ENCODE measurements at places on chromosomes 6 and 20. TPM values are rescaled to one million over a fixed set of nuclear protein-coding genes. Genes with fewer than 3 reads are reported as not detected.
A peak's percentile ranks its signal among the peaks of the same experiment; 100 is the strongest.

ERVFRD-1 gene
- total RNA-seq, result 0.09 TPM

COX4I2 gene
- 18.8 TPM for total RNA-seq

GATA5 gene
- 15.2 TPM for total RNA-seq

RFX6 gene
- not detected for total RNA-seq

ZSCAN23 gene
- 17.2 TPM for total RNA-seq

ZBTB46 gene
- 15.3 TPM for total RNA-seq

DEFB124 gene
- total RNA-seq, result not detected

CYP24A1 gene
- total RNA-seq, result 0.68 TPM

NKAIN2 gene
- total RNA-seq, result 4.4 TPM

PSMB9 gene
- 14.4 TPM for total RNA-seq

BICRAL gene
- 14.6 TPM for total RNA-seq

DNA sequence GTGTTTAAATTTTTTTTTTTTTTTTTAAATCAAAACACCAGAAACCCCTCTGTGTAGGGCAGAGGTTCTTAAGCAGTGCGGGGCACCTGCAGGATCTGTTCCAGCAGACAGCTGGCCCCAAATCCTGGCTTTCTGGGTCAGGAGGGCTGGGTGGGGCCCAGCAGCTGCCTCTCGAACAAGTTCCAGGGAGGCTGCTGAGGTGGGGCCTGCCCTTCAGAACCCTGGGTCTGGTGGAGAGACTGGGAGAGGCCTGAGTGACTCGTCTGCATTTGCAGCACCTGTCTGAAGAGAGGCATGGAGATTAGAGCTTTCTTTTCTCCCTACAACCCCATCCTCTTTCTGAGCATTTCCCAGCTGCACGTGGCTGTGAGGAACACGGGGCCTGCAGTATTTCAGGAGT lies 8.4 kb downstream of the PSMG4 start:
- no peak for DNase-seq

DNA sequence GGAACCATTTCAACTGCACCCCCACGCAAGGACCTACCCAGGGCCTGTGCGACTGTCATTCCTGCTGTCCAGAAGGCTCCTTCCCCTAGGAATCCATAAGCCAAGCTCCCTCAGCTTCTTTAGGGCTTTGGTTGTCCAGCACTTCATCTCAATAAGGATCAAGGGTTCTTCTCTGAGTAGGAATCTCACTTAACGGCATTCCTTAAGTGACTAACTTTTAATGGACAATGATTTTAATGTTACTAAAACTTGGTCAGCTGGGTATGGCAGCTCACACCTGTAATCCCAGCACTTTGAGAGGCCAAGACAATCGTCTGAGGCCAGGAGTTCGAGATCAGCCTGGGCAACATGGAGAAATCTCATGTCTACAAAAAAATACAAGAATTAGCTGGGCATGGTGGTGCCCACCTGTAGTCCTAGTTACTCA lies 13.4 kb downstream of the UBE2V1 start:
- DNase-seq, result no peak

DNA sequence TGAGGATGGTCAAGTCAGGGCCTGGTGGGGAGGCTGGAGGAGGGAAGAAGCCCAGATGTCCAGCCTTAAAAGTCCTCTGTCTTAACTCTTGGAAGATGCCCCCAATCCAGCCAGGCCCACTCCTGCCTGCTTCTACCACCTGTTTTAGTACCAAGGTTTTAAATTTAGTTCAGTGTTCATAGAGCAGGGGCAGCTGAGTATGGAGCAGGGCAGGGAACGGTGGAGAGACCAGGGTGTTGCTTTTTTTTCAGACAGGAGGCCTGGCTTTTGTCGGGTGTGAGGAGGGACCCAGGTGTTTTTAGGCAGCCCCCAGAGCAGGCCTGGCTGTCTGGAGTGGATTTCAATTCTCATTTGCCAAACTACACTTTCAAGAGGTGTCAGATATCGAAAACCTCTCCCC lies 278.8 kb downstream of the CDC5L start:
- DNase-seq, result no peak

DNA sequence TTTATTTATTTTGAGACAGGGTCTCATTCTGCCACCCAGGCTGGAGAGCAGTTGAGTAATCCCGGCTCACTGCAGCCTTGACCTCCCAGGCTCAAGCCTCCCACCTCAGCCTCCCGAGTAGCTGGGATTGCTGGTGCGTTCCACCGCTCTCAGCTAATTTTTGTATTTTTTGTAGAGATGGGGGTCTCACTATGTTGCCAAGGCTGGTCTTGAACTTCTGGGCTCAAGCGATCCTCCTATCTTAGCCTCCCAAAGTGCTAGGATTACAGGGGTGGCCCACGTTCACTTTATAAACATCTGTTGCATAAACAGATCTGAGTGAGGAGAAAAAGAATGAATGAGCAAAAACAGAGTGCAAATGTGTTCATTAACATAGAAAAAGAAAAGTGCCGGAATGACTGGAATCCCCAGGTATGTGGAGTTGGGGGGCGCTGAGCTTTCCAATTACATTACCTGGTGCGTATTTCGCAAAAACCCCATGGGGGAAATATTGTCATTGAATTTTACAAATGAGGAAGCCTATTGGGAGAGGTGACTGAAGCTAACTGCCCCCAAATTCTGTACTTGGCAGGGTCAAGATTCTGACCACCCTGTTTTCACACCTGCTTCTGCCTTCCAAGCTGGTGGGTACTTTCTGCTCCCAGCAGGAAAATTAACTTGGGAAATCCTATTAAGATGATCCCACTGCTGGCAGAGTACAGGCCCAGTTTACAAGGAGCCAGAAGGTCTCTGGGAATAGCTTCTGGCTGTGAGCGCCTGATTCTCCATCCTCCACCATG lies 207.7 kb upstream of the JARID2 start:
- no peak for DNase-seq

GRCh38 chr20:62479156-62479555 lies 3.4 kb upstream of the GATA5 start:
- no peak for DNase-seq

DNA sequence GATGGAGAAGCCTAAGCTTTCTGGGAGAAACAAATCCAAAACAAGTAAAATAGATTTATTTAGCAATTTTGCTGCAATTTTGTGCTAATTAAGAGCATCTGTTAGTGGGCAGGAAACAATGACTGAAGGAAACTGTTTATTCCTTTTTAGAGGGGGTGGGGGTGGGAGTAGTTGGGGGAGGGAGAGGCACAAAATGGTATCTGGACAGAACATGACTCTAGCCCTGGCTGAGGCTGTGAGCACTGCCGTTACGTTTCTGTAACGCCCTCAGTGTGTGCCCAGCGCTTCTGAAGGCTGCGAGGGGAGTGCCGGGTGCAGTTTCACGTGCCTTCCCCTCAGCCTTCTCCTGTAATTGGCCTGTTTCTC lies 28.8 kb downstream of the METTL24 start:
- DNase-seq, result peak; percentile 58

DNA sequence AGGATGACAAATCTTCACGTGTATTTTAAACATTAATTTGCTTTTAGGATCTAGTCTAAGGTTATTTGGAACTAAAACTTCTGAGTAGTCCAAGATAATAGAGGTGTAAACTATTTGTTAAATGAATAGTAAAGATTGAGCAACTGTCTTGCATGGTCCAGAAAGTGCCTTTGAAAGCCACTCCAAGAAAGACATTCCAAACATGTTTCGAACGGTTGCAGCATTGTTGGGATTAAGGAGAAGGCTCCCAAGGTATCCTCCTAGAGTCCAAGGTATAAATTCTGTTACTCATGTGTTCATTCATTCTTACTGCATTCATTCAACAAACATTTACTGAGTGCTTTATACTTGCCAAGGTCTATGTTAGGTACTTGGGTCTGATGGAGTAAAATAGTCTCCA lies 28.8 kb upstream of the MYLK2 start:
- DNase-seq, result no peak

- DNase-seq, result peak; percentile 94
Observed at GRCh38 chr6:36029464-36029863, 1.9 kb downstream of the MAPK14 start.

GRCh38 chr20:48597521-48598302 lies 230.1 kb downstream of the PREX1 start:
- no peak for DNase-seq

GRCh38 chr6:140566781-140567277 lies 1192.4 kb upstream of the CITED2 start:
- no peak for DNase-seq

DNA sequence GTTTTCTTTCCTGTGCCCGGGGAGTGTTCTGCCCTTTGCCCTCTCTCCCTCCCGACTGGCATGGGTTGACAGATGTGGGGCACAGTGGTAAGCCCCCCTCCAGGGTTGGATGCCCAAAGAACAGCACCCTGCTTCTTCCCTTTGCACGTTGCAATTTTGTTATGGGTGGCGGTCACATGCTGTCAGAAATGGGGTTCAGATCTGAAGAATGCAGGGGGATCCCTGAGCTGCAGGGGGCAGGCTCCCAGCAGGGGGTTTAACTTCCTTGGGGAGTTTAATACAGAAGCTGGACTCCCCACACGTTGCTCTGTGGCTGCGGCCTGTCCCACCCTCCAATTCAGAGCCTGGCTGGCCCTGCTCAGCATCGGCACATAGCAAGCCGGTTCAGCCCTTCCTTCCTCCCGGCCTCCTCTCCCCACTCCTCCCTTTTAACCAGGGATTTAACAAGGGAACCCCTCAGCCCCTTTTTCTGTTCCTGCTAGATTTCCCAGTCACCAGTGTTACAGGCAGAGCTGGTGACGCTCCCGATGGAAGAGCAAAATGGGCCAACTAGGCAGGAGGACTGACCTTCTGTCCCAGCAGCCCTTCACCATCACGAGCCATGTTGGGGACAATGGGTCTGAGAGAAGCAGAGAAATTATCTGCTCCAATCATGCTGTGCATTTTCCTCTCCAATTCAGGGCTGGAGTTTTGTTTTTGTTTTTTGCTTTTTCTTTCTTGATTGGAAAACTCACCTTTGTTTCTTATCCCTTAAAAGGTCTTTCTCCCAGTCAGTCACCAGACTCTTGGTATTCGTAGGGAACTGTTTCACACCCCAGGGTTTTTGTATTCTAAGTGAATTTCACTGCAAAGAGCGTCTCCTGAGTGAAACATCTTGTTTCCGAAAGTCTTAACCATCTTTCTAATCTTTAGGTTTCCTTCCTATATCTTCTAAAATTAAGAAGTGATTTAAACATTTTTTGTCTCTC lies 6.8 kb downstream of the FOXF2 start:
- DNase-seq, result peak; percentile 32

DNA sequence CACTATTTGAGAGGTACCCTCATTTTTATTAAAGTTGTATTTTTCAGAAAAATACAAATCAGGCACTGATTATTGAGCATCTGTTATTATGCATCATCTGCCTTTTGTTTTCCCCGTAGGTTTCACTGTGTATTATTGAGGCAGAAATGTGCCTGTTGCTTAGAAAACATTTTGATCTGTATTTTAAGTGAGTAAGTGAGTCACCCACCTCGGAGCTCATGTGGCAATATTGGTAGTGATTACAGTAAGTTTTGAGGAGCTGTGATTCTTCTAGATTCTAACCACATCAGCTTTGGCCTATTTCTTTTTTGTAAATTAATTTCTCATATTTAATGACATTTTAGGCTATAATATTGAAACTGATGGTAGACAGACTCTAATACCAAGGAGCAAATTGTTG lies 59.6 kb upstream of the LAMP5 start:
- DNase-seq, result no peak

DNA sequence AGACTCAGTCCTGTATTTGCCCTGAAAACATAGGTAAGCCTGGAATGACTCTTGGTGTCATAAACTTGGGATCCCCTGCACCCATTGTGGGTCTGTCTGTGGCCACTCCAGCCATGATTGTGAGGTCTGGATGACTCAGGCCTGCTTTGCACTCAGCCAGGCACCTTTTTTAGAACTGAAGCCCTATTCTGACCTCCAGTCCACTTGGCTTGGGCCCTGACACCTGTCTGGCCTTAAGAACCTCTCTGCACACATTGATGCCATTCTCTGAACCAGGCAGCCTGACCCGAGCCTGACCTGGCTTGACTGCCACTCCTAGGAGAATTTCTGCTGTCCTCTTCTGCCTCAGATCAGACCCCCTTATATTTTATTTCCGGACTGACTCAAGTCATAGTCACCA lies 383.7 kb downstream of the MAFB start:
- no peak for DNase-seq

- no peak for DNase-seq
Observed at GRCh38 chr20:23639490-23639958, 1.8 kb upstream of the CST3 start.

DNA sequence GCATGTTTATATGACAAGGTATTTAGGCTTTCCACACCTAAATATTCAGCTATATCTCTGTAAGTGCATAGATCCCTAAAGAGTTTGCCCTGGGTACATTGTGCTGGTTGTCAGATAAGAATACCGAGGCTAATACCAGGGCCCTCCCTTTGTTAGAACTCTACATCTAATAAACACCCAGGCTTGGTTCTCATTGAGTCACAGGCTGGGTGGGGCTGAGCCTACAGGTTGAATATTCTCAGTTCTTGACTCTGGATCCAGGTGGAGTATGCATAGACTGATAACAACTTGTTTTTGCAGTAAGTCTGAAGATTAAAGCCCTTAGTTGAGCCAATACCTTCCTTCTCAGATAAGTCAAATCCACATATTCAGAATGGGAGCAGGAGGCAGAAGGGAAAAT lies 312.2 kb upstream of the FLRT3 start:
- no peak for DNase-seq

DNA sequence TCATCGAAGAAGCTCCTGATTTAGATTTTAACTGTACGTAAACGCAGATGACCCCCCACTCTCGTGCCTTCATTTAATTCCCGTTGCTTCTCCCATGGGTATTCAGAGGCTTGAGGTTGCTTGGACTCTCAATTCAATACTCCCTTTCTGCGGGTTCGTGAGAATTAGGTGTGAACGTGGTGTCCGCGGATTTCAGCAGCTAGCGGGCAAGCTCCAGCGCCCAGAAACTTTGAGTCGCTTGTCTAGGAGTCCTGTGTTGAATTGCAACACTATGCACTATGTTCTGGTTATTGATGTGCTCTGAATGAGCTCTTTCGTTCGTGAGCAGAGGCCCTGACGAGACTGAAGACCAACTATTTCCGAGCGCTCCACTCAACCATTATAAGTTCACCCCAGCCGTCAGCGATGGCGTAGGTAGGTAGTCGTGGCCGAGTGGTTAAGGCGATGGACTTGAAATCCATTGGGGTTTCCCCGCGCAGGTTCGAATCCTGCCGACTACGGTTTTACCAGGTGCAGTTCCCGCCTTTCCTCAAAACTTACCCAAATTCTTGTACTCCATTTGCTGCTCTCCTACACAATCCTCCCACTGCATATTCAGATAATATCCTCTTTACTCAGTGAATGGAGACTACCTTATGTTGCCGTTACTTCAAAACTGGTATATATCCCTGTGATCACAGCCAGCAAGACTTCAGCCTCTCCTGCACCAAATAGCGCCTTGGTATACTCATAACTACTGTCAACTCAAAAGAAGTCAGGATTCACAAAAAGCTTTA lies 72.6 kb upstream of the ZNF184 start:
- DNase-seq, result no peak

DNA sequence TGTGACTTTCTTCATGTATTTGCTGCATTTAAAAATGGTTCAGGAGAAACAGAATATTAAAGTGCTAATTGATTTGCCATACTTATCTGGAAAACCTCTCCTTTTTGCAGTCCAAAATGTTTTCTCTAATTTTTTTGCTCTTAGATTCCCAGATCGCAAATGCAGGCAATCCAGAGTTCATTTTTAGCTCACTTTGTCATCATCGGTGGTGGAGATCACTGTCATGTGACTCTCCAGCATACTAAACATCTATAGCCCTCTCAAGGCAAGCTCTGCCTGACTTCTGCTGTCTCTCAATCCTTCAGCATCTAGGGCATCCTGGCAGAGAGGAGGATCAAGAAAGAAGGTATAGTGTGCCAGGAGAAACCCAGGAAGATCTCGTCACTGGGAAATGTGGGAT lies 24.8 kb downstream of the ABRACL start:
- DNase-seq, result no peak

- DNase-seq, result no peak
Observed at GRCh38 chr20:62902926-62903615, 23.2 kb downstream of the DIDO1 start.

Measured in lung (tissue), 17 donors.